ENCODE measurements at places on chromosomes 1 and 21.

GRCh38 chr1:8303141-8303540 lies 14.8 kb upstream of the SLC45A1 start:
- no peak for DNase-seq

GRCh38 chr1:21612057-21612456 lies 57.1 kb downstream of the RAP1GAP start:
- no peak for DNase-seq

- peak; percentile 79 for DNase-seq
Observed at GRCh38 chr21:46424621-46425020, 34.1 kb upstream of the DIP2A start.

GRCh38 chr1:184889902-184890301 lies 84.4 kb downstream of the NIBAN1 start:
- peak; percentile 48 for DNase-seq

DNA sequence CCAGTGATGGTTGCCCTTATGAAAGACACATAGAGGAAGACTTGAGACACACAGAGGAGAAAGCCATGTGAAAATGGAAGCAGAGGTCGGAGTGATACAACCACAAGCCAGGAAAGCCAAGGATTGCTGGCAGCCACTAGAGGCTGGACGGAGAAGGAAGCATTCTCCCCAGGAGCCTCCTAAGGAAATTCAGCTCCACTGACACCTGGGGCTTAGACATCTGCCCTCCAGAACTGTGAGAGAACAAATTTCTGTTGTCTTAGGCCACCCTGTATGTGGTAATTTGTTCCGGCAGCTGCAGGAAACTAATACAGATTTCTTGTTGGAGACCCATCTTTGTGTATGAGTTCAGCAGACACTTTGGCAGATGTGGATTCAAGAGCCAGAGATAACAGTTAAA lies 126.9 kb upstream of the ATP1A1 start:
- no peak for DNase-seq

DNA sequence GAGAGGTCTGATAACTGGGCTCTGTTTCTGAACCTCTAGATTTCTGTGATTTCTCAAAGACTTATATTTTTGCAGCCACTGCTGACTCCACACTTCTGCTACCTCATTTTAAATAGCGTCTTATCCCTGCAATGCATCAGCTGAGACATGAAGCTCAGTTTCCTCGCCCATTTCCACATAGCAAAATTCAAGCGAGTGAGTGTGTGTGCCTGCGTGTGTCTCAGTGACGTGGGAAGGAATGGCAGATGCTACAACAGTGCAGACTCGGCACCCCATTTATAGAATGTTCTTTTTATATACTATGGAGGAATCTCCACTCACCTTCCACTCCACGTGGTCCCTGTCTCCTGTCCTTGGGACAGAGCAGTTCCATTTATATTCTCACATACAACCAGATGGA lies 35.7 kb downstream of the ZMYND12 start:
- no peak for DNase-seq

DNA sequence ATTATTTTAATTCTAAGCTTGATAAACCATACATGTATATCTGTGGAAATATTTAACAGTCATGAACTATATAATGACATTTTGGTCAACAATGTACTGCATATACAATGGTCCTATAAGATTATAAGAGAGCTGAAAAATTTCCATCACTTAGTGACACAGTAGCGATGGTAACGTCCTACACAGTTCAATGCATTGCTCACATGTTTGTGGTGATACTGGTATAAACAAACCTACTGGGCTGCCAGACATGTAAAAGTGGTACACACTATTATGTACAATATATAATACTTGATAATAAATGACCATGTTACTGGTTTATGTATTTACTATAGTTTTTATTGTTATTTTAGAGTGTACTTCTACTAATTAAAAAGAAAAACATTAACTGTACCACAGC lies 841.9 kb downstream of the LTN1 start:
- no peak for DNase-seq

GRCh38 chr1:174768949-174769348 lies 230.8 kb upstream of the CACYBP start:
- no peak for DNase-seq
